ENCODE measurements at places on chromosomes 12 and 14.

DNA sequence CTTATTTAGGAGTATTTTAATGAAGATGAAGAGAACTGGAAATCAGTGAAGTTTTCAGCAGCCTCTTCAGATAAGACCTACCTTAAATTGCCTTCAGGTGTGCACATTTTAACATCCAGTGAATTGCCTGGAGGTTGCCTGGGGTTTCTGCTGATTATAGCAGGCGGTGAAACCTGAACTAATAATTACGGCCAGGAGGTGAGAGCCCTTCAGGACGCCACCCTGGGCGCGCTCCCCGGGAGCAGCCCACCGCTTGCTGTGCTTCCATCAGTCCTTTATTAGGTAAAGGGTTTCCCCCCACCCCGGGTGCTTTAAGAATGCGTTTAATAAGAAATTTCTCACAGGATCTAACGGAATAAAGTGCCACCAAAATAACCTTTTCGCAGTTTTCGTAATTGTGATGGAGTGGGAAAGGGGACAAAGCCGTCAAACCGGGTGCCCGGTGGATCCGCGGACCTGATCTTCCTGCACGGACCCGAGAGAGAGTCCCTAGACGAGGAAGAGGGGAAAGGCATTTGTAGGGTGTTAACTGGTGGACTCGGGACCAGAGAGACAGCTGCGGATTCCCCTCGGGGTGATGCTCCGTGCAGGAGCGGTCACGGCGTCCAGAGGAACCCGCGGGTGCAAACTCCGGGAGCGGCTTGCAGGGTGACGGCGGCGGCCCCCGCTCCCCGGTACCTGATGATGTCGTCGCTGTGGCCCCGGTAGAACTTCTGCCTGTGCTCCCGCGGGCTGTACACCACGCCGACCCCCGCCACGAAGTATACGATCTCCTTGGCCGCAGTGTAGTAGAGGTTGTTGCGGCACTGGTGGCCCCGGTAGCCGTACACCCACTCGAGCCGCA, 902 bp downstream of the EML5 start:
- no peak for DNase-seq

GRCh38 chr12:49108958-49109404, 1.7 kb downstream of the LMBR1L start:
- DNase-seq = no peak

DNA sequence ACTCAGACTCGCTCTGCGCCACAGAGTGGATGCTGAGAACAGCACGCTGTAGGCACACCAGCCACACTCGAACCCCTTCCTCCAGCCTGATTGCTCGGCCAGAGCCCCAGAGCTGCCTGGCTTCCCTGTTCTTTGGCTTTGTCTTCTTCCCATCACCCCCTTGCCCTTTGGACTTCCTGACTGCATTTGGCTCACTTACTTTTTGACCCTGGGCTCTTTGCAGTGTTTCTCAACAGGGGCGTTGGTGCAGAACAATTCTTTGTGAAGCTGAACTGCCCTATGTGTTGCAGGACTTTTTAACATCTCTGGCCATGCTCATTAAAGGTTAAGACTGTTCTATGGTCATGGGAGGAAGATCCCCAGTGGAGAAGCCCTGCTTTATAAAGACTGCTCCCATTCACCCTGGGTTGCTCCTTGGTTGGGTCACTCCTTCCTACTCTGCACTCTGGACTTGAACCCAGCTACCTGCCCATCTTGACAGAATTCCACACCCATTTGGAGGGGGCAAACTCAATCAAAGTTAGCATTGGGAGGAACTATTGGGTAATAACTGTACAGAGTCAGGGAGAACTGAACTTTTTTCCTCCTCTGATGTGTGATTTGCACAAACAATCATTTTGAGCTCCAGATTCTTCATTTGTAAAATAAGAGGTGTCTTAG, 127.7 kb upstream of the PLEKHG7 start:
- DNase-seq = no peak

DNA sequence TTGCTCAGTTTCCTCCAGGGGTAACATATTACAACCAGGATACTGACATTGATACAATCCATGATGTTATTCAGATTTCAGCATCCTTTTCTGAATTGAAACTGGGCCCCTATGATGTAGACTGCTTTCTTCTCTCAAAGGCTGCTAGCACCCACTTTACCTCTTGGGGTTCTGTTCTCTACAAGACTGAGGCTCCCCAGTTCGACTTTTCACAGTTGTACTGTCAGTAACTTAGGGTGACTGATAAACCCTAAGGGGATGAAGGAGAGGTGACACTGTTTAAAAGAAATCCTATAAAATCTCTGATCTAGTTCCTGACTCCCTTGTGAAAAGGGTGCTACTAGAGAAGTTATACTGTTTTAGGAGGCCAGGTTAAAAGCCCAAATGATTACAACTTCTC, 818 bp downstream of the VPS33A start:
- no peak for DNase-seq

DNA sequence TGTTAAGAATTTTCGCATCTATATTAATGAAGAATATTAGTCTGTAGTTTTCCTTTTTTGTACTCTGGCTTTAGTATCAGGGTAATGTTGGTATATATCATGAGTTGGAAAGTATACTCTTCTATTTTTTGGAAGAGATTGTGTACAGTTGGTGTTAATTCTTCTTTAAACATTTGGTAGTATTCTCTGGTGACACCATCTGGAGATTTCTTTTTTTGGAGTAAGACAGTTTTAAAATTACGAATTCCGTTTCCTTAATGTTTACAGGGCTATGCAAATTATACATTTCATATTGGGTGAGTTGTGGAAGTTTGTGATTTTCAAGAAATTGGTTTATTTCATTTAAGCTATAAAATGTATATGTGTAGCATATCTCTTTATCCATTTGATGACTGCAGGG, 183.8 kb upstream of the NOS1 start:
- DNase-seq = no peak

GRCh38 chr12:94374124-94374523, 85.5 kb downstream of the CEP83 start:
- no peak for DNase-seq

GRCh38 chr12:59695379-59695778, 99.5 kb downstream of the SLC16A7 start:
- DNase-seq = no peak

DNA sequence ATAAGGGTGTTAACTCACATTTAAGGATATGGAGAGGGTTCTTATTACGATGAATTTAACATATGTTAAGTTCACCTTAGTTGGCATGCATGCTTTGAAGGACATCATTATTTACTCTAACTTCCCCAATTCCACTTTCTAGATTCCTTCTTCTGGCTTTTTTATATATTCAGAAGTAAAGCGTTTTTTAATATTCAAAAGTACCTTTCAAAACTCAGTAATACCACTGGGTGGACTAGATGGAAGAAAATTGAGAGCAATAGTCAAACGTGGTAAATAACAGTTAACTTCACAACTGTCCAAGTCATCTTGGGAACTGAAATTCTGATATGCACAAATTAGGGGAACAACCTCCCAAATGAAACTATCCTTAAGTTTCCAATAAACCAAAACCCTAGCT, 9.1 kb downstream of the SINHCAF start:
- no peak for DNase-seq

DNA sequence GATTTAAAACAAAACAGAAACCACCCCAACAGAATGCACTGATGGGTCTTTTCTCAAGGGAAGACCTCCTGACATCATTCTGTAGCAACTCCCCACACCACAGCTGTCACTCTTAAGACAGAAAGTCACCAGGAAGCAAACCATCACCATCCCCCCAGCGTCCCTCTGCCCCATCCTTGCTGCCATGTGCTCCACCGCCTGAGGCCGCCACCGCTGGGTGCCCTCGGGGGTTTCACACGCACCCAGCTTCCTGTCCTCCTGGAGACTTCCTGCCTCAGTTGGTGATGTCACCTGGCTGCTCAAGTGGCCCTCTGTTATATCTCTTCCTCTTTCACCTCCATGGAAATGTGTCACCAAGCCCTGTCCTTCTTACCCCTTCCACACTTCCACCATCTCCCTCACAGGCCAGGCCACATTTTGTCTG, 71.4 kb upstream of the GPR68 start:
- no peak for DNase-seq

GRCh38 chr12:83997423-83997822, 915.2 kb downstream of the SLC6A15 start:
- no peak for DNase-seq

DNA sequence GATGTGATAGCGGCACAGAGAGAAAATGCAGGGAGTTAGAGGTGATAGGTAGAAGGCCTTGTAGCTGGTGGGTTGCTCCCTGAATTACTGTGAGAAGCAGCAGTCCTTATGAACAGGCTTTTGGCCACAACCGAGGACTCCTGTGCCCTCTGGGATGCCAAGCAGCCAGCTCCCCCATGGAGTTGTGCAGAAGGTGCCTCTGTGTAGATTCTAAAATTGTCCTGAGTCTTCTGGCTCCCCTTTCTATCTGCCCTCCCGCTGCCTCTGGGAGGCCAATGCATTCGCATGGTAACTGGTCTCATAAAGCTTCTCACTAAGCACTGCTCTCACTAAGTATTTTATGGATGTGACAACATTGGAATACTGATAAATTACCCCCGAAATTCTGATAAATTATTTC, 16.1 kb upstream of the SUSD6 start:
- no peak for DNase-seq
